Posterior cingulate gyrus (tissue), 11 donors: ENCODE measurements at places on chromosomes 3 and 15.
A peak's percentile ranks its signal among the peaks of the same experiment; 100 is the strongest.

DNA sequence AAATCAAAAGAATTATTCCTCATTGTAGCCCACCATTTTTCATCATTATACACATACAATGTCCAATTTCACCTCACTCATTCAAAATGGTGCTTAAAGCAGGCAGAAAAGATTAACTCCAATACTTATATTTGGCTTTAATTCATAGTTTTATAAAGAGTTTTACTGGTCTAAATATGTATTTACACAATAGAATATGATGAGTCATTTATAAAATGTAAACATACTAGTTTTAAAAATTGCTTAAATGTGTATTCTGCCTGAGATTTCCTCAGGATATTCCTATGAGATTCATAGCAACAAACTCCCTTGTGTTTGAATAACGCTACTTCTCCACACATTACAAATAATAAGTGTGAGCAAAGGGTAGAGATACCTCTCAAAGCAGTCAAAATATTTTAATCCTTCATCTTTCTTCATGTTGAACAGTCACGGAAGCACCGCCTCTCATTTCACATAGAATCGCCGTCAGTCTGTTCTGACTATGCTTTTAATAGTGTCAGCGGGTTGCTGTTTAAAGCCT lies 75.7 kb upstream of the GBE1 start:
- no peak for DNase-seq

GRCh38 chr15:74062671-74063070 lies 19.7 kb downstream of the GOLGA6A start:
- peak; percentile 64 for DNase-seq

DNA sequence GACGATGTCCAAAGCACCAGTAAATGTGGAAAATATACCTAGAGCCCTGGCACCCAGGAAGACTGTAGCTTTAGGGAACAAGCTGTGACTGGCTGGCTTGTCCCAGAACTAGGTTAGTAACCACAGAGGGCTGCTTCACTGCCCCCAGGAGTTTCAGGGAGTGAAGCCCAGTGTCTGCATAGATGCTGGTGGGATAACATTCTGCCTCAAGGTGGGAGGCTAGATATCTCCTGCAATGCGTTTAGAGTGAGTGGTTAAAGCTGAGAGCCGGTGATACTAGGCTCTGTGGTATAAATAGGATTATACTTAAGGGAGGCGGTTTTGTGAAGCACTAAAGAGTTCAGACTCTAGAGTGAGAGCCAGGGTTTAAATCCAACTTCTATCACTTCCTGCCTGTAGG lies 11.7 kb upstream of the CP start:
- DNase-seq = no peak

GRCh38 chr15:86066174-86066834 lies 13.4 kb upstream of the AGBL1 start:
- no peak for DNase-seq

DNA sequence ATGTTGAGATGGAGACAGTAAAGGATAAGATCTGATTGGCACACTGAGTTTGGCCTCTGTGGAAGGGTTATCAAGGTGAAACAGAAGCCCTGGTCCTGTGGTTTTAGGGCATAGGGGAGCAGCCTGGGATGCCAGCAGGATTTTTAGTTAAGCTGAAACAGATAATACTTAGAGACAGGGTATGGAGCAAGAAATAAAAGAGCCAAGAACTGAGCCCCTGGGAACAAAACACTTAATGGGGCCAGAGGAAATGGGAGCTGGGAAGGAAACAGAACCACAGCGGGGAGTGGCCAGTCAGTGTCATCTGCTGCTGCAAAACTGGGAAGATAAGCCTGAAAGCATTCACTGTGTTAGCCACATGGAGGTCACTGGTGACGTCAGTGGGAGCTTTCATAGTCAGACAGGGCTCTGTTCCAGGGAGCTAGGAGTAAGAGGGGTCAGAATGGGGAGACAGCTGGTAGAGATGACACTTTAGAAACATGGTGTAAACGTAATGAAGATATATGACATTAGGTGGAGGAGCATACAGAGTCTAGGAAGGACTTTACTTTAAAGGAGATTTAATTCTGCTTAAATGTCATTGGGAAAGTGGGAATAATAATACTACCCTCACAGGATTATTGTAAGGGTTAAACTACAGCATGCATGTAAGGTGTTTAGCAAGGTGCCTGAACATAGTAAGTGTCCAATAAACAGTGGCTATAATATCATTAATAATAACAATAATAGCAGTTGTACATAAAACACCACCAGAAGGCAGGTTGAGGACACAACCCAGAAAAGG lies 172.7 kb upstream of the CTNNB1 start:
- peak; percentile 84 for DNase-seq

GRCh38 chr3:30511524-30512251 lies 94.7 kb upstream of the TGFBR2 start:
- DNase-seq = no peak

- peak; percentile 56 for DNase-seq
Observed at GRCh38 chr15:82647045-82647834, at the start of gene CPEB1. Gene CPEB1, minus strand, starts transcription at chr15:82647363. Its CDS starts 18,904 bp downstream, at chr15:82628459.

GRCh38 chr3:18008706-18009368 lies 266.4 kb upstream of the TBC1D5 start:
- no peak for DNase-seq

- DNase-seq = peak; percentile 54
Observed at GRCh38 chr15:93900476-93901400, 330.6 kb upstream of the MCTP2 start.

- no peak for DNase-seq
Observed at GRCh38 chr3:150150633-150151032, 179.9 kb upstream of the PFN2 start.

DNA sequence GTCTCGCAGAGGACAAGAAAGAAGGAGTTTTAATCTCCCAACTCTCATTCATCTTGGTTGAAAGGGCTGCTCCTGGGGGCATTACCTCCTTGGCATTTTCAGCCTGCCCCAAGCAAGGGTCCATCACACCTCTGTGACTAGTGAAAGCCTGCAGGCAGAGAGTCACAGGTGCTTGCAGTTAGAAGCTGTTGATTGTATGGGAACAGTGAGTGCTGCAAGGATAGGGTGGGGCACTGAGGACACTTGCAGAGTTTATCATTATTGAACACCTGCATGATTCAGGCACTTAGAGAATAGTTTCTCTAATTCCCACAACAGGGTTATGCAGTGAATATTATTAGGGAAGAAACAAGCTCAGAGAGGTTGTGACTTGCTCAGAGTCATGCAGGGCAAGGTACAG lies 41.7 kb upstream of the IGF2BP2 start:
- DNase-seq = no peak

- DNase-seq = no peak
Observed at GRCh38 chr15:70702584-70702983, 60.8 kb downstream of the UACA start.

DNA sequence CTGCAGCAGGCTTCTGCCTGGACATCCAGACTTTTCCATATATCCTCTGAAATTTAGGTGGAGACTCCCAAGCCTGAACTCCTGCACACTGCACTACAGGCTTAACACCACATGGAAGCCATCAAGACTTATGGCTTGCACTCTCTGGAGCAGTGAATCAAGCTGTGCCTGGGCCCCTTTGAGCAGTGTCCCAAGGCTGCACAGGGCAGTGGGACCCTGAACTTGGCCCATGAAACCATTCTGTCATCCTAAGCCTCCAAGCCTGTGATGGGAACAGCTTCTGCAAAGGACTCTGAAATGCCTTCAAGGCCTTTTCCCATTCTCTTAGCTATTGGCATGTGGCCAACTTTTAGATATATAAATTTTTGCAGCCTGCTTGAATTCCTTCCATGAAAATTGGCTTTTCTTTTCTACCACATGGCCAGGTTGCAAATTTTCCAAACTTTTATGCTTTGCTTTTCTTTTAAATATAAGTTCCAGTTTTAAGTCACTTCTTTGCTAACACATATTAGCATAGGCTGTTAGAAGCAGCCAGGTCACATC lies 257.8 kb upstream of the DCBLD2 start:
- DNase-seq = no peak

DNA sequence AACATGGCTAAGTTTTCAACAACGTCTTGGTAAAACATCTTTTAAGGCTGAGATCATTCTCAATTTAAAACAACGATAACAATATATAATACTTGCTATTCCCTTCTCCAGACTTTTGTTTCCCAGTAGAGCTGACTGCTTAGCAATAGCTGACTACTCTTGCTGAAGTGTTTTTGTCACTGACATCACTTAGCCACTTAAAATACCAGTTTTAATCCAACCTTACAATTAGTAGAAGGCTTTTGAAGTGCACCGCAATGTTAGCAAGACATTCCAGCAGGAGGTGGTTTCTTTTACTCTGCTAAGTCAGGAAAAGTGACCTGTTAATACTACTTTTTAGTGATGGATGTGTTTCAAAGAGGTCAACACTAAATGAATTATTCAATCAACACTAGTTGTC lies 28.7 kb upstream of the GBE1 start:
- no peak for DNase-seq

DNA sequence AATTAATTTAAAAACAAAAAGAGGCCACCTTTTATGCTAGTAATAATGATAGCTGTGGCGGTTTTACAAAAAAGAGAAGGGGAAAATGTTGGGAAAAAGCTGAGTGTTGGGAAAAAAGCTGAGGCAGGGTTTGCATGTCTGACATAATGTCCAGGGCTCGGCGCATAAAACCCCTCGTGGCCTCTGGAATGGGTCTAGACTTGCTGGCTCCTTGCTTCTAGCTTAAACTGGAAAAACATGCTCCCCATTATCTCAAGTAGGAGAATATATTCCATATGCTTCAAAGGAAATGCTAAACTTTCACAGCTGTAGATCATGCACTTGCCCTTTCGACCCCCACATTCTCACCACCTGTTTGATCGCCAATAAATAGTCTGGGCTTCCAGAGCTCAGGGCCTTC lies 53.0 kb downstream of the CYP19A1 start:
- DNase-seq = no peak

DNA sequence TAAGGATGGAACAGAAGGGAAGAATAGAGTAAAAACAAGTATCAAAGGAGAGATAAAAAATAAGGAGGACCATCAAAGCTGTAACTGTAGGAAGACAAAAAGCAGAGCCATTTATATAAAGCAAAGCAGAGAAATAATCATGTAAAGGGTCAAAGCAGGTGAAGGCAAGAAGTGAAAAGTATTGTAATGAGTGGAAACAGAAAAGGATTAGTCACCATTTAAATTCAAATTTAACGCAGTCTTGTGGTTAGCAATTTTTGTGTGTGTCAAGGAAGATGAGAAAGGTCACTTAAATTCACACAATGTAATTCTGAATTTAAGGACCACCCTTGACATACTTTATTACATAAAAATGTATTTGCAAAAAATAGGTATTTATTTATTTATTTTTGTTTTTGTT lies 567.8 kb downstream of the ROBO1 start:
- no peak for DNase-seq

GRCh38 chr3:133474251-133474801 lies 74.5 kb downstream of the BFSP2 start:
- DNase-seq = no peak

DNA sequence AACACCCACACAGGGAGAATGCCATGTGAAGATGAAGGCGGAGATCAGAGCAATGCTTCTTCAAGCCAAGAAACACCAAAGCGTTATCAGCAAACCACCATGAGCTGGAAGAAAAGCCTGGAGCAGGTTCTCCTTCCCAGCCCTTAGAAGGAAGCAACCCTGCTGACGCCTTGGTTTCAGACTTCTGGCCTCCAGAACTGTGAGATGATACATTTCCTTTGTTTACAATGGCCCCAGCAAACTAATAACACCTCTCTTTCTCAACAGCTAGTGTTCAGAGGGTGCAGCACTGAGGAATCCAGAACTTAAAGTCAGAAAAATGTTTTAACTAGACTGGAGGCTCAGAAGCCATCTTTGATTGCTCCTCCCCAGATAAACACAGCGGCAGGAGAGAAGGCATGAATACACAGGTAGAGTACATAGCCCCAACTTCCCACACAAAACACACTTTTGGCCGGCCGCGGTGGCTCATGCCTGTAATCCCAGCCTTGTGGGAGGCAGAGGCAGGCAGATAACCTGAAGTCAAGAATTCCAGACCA lies 132.4 kb upstream of the LPP start:
- DNase-seq = no peak

DNA sequence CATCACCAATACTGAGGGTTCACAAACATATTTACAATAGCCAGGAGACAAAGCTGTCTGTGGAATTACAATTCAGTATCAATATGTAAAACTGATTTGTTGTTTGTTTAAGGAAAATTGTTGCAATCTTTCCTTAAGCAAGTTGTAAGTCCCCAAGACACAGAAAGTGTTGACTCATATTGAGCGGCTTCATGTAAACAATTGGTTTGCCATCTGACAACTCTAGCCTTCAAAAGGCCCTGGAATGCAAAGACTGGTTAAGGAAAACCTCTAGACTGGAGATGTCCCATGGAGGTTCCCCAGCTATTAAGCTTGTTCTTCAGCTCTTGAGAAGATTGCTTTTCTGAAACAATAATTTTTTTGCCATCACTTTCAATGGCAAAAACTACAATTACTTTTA lies 283.7 kb upstream of the PROK2 start:
- no peak for DNase-seq

GRCh38 chr3:63880653-63881052 lies 17.0 kb downstream of the ATXN7 start:
- no peak for DNase-seq

- no peak for DNase-seq
Observed at GRCh38 chr3:159513867-159514380, 474.7 kb upstream of the IL12A start.

DNA sequence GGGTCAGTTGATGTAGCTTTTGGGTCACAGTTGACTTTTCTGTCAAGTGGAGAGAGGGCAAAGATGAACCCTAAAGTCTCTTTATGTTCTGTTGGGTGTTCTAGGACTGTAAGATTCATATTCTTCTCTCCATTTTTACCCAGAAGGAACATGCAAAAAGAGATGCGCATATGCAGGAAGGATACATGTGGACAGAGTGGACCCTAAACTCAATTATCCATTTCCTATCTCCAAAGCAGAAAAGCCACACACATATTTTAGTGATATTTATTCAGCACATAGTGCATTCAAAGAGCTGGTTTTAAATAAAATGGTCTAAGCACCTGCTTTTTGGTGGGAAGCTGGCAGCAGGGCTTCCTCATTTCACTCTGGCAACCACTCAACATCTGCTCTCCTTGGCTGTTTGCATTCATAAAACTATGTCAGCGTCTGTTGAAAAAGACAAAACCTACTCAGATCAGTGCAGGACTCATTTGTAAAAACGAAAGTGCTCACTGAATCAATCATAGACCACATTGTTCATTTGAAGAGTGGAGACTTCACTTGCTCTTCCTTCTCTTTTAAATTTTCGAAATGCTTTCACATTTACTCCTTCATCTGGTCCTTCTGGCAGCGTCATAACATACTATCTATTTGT lies 96.6 kb downstream of the SEMA6D start:
- DNase-seq = no peak
